ENCODE measurements at places on chromosomes 11 and 22.

DNA sequence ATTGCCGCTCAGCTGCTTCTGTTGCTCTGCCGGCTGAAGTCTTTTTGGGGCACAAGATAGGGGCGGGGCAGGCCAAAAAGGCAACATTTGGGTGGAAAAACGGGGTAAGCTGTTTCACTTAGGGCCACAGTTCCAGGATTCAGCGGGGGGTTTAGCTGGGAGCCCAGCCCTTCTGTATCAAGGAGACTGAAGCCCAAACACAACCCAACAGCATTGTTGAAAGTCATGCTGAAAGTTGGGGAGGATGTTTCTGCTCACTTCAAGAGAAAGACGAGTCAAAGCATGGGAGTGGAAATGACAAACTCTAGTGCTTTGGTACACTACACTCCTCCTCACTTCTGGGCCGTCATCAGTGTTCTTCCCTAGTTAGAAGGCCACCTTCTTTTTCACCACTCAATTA, 56.1 kb upstream of the GNAZ start:
- DNase-seq = no peak

DNA sequence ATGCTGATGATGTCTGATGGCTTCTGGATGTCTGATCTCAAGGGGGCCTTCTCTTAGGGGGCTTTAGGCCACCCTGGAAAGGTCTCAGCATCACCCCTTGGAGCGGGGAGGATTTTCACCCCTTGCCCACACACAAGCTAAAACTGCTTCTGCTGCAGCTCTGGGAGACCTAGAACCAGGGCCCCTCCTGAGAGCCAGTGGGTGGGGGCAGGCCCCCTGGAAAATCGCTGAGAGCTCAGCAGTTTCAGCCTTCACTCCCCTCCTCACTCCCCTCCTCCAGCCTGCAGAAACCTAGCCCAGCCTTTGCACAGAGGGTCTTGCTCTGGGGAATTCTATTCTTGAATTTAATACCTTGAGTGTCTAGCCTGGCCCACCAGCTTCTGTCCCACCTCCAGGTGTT, 17.2 kb downstream of the CD6 start:
- DNase-seq = no peak

GRCh38 chr11:16632295-16633200, 105.9 kb upstream of the C11orf58 start:
- peak; percentile 44 for DNase-seq

GRCh38 chr11:702462-703461, 3.3 kb upstream of the EPS8L2 start:
- no peak for DNase-seq

GRCh38 chr11:125685228-125685627, 4.6 kb upstream of the ACRV1 start:
- no peak for DNase-seq

- DNase-seq = peak; percentile 80
These were observed 11.3 kb downstream of the IZUMO1R start for GRCh38 chr11:94315664-94316063.
